ENCODE measurements at places on chromosomes 16 and 17. TPM values are rescaled to one million over a fixed set of nuclear protein-coding genes. Genes with fewer than 3 reads are reported as not detected.

GRCh38 chr17:72117535-72118334 is 3.1 kb upstream of the SOX9 start:
- DNase-seq, result no peak

CORO1A gene
- total RNA-seq, result 38.0 TPM

- no peak for DNase-seq
Observed at GRCh38 chr17:55546991-55547664, 35.9 kb upstream of the SMIM36 start.

NUDT21 gene
- 148 TPM for total RNA-seq

- DNase-seq, result no peak
Observed at GRCh38 chr17:82126556-82127314, 28.7 kb upstream of the FASN start.

CCL16 gene
- not detected for total RNA-seq

- peak; percentile 30 for DNase-seq
Observed at GRCh38 chr16:85429776-85430522, 183.2 kb upstream of the GSE1 start.

GRCh38 chr16:2480948-2481347 is 6.0 kb downstream of the TBC1D24 start:
- DNase-seq, result no peak

SCARF1 gene
- 14.7 TPM for total RNA-seq

DNA sequence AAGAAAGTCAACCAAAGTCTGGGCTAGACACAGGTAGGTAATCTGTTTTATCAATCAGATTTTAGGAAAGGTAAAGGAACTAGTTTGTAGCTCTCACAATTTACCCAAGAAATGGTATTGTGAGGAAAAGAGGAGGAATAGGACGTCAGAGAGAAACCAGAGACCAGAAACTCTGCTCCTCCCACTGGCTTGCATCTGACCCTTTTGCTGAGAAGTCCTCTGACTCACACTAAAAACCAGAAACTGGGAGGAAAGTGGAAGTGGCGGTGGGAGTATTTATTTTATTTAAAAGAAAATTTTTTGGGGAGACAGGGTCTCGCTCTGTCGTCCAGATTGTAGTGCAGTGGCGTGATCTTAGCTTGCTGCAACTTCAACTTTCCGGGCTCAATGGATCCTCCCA is 38.0 kb upstream of the MNT start:
- DNase-seq, result no peak

FA2H gene
- 39.9 TPM for total RNA-seq

GPR142 gene
- not detected for total RNA-seq

DNA sequence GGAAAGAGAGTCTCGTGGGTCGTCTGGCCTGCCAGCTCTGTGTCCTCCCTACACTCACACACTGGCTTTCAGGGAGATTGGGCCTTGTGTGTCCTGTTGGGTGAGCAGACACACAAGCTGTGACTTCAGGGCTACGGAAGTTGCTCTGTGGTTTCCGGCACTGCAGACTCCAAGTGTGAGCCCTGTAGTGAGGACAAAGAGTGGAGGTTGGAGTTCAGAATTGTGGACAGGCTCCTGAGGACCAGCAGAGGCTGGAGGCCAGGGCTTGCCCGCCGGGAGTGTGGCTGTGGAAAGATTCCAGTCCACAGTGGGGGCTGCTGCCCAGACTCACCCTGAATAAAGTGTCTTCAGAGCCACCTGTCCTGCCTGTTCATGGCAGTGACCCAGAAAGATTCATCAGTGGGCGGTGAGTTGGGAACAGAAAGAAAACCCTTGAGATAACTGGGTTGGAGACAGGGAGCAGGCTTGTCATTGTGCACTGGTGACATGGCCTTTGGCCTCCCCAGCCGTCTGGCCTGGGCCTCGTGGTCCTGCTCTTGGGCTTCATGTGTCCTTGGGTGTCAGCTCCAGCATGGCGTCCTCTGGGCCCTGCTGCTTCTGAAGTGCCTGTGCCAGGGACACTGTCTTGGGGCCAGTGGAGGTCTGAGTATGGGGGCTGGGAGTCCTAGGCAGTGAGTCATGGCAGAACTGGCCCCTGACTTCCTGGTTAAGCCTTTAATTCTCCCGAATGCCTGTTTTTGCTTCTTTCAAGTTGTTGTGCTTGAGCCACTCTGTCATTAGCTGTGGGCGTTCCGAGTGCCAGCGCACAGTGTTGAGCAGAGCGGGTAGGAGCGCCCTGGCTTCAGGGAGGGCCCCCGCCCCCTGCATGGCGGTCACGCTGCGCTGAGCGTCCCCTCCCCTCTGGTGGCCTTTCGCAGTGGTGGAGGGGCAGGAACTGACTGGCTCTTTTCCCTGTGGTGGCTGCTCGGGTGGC is 19.9 kb upstream of the ZNF750 start:
- DNase-seq, result no peak

DNA sequence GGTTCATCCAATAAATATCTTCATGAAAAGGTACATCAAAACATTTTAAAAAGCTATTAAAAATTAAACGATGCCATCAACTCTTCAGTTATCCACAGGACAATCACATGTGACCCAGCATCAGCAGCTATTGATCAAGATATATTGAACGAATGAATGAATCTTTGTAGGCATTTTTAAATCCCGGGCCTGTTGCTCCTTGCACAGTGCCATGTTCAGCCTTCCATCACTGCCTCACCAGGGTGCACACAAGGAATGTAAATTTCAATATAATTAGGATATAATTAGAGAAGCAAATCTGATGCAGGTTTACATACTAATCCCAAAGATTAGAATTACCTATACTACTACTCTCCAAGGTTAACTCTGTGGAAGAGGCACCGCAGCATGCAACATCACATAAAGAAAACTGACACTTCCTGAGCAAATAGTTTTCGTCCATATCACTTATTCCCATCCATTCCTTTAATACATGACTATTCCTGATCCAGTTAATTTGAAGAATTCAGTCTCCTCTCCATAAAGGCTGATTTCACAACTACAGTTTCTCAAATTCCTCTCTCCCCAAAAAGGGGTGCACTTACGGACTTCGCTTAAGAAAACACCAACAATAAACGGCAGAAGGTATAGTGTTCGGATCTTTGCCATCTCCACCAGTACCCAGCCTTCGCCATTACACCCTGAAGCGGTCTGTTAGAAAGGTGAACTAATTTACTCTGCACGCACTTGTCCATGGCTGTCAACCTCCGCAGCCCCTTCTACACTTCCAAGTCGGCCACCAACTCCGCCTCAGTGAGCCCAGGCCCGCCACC is 938 bp downstream of the NCOR1 start:
- no peak for DNase-seq

KRTAP4-6 gene
- not detected for total RNA-seq

- DNase-seq, result no peak
Observed at GRCh38 chr17:1872976-1873375, 43.2 kb downstream of the RPA1 start.

DNA sequence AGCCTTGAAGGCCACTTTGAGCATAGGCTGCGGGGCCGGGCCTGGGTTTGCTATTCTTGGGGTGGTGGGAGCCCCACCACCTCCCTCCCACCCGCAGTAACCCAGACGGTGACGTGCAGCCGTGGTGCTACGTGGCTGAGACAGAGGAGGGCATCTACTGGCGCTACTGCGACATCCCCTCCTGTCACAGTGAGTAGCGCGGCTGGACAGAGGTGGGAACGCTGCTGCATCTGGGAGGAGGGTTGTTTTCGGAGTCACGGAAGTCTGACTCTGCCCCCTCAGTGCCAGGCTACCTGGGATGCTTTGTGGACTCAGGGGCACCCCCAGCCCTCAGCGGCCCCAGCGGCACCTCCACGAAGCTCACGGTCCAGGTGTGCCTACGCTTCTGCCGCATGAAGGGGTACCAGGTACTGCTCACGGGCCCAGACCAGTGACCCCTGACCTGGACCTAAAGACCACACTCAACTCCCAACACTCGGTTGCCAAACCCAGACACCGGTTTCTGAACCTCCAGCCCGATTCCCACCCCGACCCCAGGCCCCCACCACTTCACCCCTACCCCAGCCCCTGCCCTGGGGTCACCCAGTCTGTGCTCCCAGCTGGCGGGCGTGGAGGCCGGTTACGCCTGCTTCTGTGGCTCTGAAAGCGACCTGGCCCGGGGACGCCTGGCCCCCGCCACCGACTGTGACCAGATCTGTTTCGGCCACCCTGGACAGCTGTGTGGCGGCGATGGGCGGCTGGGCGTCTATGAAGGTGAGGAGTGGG is 2.1 kb downstream of the KREMEN2 start:
- no peak for DNase-seq

DNA sequence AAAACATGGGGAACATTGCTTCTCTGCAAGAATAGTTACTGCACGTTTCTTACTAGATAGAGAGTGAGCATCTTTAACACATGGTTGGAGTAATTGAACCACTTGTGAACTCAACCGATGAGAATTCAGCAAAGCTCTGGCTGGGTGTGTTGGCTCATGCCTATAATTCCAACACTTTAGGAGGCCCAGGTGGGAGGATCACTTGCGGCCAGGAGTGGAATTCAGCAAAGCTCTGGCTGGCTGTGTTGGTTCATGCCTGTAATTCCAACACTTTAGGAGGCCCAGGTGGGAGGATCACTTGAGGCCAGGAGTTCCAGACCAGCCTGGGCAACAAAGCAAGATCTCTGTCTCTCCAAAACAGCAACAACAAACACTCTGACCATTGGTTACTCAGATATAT is 865.9 kb downstream of the KCNJ2 start:
- DNase-seq, result no peak

GRCh38 chr16:57886427-57886826 is 84.1 kb upstream of the KIFC3 start:
- DNase-seq, result no peak

DNA sequence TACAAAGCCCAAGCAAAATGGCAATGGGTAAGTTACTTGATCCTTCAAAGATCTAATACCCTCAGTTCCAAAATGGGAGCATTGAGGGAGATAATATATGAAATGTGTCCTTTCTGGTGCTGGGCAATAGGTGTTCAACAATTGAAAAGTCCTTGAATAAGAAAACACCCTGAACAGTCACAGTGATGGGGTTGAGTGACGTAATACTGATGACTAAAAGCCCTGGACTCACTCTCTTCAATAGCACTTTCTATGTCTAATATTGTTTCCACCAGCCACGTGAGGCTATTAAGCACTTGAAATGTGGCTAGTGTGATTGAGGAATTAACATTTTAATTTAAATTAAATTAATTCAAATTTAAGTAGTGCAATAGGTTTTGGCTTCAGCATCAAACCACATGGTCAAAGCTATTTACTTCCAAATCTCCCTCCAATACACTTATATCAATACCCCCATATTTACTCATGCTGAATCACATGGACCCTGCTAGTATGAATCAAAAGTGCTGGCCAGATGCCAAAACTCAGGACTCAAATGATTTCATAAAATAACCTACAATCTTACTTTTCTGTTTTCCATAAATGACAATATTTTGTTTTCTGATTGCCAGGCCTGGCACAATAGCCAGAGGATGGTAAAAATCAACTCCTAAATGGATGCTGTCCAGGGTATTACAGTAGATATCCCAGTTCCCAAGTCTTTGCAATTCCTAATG is 516.2 kb downstream of the HAPSTR1 start:
- no peak for DNase-seq

PPM1E gene
- 26.5 TPM for total RNA-seq

- DNase-seq, result no peak
Observed at GRCh38 chr17:36597226-36597625, 4.2 kb upstream of the MRM1 start.

GRCh38 chr17:42673885-42674754 is 2.7 kb downstream of the PLEKHH3 start:
- no peak for DNase-seq

SLC13A2 gene
- not detected for total RNA-seq

DNA sequence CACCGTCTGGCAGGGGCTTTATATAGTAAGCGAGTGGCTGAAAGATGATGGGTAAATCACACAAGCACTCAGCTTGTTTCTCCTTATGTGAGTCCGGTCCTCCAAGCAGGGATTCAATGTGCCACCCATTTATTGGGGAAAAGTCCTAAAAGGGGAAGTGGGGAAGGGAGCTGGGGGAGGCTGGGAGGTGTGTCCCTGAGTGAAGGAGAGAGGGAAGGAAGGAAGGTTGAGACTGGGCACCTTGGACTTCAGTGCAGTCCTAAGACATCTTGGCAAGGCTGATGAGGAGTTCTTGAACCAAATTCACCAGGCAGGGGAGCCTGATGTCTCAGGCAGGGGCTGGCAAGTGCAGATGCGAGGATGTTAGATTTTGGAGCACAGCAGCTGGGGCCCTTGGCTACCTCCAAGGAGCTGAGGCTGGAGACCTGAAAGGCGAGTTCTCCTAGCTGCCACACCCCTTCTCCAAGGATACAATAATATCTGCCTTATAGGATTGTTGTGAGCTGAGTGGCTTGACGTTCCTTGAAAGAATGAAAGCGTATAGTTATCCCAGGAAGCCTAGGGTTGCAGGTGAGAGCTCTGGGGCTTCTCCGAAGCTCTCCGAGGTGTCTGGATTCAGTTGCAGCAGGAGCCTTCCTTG is 23.0 kb upstream of the CYLD start:
- DNase-seq, result no peak

DNA sequence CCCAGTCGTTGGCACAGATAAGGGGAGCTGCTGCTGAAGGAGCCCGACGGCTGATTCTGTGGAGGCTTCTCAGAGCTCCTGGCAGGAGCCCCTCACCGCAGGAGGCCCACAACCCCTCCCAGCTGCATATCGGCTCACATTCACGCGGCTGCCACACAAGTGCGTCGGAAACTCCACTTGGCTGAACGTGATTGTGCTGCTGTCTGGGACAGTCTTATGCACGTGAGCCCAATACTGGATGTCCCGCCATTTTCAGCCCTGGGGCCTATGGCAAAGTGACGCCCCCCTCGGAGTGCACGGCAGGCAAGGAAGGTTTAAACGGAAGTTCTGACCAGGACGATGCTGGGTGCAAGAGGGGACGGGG is 8.7 kb upstream of the PITPNA start:
- no peak for DNase-seq

GRCh38 chr16:17228048-17228707 is 242.6 kb downstream of the XYLT1 start:
- DNase-seq, result no peak

STX1B gene
- total RNA-seq, result 363 TPM

POLR2C gene
- 68.5 TPM for total RNA-seq

DNA sequence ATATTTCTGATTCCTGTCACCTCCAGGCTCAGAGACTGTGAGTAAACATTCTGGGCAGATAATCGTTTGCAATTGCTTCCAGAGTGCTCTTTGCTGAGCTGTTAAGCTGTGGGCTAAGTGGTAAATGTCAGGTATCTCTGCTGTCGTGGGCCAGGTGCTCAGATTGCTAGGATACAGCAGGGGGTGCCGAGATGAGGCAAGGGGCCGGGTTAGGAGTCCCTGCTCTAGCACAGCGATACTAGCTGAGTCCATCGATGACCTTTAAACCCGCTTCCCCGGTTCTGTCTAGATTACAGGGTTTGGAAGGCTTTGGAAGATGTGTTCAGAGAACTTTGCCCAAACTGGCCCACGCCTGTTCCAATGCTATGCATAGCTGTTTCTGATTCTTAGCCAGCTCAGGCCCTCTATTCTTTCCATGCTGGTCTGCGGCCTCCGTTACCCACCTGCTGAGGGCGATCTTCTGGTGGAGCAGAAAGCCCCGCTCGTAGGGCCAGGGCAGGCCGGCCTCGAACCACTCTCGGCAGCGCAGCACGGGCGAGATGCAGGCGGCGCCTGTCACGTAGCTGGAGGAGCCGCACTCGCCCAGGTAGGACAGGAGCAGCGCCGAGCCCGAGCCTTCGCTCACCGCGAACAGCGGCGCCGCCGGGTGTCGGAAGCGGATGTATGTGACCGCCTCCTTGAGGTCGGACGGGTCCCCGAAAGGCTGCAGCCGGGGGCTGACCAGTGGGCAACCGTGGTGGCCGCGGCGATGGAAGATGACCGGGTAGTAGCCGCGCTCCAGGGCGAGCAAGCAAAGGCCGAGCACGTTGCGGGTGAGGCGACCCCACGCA is 979 bp downstream of the ABHD15 start:
- no peak for DNase-seq

SLC7A5 gene
- total RNA-seq, result 98.7 TPM

MT1E gene
- total RNA-seq, result 143 TPM

Measured in dorsolateral prefrontal cortex (tissue), 122 donors.